Activated naive CD8-positive, alpha-beta T cell treated with anti-CD3 and anti-CD28 coated beads, Interleukin-2, amount 10 ng/mL, durations not matched to agents 7 days and 5 days (primary cell): ENCODE measurements at places on chromosomes 2 and 18. TPM values are rescaled to one million over a fixed set of nuclear protein-coding genes. Genes with fewer than 3 reads are reported as not detected.

DNA sequence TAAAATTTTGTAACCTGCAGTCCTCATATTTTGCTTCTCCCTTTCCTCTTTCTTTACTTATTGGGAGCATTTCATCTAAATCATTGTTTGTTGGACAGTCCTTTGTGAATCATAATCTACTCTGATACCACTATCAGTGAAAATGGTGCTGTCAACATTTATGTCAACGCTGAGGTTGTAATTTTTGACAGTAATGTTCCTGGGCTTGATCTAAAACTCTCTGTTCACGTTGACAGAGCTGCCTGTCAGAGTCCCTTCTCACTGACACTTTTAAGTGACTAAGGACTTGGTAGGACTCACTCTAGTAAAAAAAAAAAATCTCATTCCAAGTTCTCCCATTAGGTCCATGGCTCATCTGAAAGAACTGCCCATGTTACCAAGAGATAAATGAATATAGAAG lies 1640.8 kb upstream of the PIK3C3 start:
- no peak overlapping the region for H3K27ac ChIP-seq
- H3K4me1 ChIP-seq: no peaks in the 10 kb centered on the region
- no peak for DNase-seq
- H3K36me3 ChIP-seq: no peaks in the 10 kb centered on the region
- H3K4me3 ChIP-seq: no peak overlapping the region

DNA sequence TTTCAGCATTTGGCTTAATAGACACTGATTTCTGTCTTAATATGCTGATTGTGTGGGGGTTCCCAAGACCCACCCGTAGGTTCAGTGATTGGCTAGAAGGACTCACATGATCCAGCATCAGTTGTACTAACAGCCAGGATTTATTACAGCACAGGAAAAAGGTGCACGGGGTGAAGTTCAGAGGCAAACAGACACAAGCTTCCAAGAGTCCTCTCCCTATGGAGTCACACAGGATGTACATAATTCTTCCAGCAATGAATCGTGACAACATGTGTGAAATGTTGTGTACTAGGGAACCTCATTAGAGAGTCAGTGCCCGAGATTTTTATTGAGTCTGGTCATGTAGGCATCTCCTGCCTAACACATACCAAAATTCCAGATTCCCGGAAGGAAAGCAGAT lies 52.8 kb downstream of the GALNT1 start:
- H3K4me1 ChIP-seq: peaks cover 2% of the 10 kb centered on the region
- H3K27me3 ChIP-seq: no peaks in the 10 kb centered on the region
- H3K27ac ChIP-seq: no peak overlapping the region
- no peak for DNase-seq

The MYO5B gene
- total RNA-seq: not detected

The TPO gene
- total RNA-seq: not detected

The KCNG2 gene
- total RNA-seq: not detected

The VIL1 gene
- not detected for total RNA-seq

The HOXD13 gene
- total RNA-seq: not detected
